Vagina (tissue), 2 donors: ENCODE measurements at places on chromosomes 3 and 15. TPM values are rescaled to one million over a fixed set of nuclear protein-coding genes. Genes with fewer than 3 reads are reported as not detected.

Gene SCN11A
- total RNA-seq, result not detected

Gene HESX1
- total RNA-seq, result not detected

Gene STRA6
- 0.98 TPM for total RNA-seq

Gene CCDC13
- total RNA-seq, result 1.2 TPM

Gene DHX36
- 52.3 TPM for total RNA-seq

Gene FMN1
- 20.1 TPM for total RNA-seq

Gene IGSF10
- total RNA-seq, result 0.49 TPM

Gene RARB
- total RNA-seq, result 15.0 TPM

Gene EBLN2
- total RNA-seq, result 6.4 TPM

Gene CBLB
- total RNA-seq, result 58.4 TPM

Gene RLBP1
- total RNA-seq, result not detected

Gene SFMBT1
- total RNA-seq, result 9.1 TPM

Gene KLHL40
- total RNA-seq, result not detected

Gene HCLS1
- total RNA-seq, result 35.4 TPM

Gene STARD9
- total RNA-seq, result 35.1 TPM

Gene TRPM1
- not detected for total RNA-seq

Gene SLC6A6
- total RNA-seq, result 30.7 TPM

Gene APOD
- 549 TPM for total RNA-seq

Gene ATP13A5
- not detected for total RNA-seq

Gene AGBL1
- total RNA-seq, result not detected

Gene UBAP1L
- total RNA-seq, result 5.4 TPM
